ENCODE measurements at places on chromosomes 2 and 18.
A peak's percentile ranks its signal among the peaks of the same experiment; 100 is the strongest.

DNA sequence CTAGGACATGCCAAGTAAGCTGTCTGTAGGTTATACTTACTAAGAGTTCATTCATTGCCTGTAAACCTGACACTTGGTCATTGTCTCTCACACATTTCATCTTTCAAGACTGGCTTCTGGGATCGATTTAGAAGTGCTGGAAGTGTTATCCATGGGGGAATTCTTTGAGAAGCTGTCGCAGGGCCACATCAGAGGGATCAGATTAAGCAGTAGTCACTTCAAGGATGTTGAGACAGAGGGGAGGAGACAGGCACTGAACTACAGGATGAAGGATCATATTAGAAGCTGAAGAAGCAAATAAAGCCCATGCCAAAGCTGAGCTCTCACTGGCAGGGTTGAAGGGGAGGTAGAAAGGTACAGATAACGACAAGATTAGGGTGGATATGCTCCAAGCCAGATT is 49.0 kb downstream of the CDK15 start:
- no peak for DNase-seq

DNA sequence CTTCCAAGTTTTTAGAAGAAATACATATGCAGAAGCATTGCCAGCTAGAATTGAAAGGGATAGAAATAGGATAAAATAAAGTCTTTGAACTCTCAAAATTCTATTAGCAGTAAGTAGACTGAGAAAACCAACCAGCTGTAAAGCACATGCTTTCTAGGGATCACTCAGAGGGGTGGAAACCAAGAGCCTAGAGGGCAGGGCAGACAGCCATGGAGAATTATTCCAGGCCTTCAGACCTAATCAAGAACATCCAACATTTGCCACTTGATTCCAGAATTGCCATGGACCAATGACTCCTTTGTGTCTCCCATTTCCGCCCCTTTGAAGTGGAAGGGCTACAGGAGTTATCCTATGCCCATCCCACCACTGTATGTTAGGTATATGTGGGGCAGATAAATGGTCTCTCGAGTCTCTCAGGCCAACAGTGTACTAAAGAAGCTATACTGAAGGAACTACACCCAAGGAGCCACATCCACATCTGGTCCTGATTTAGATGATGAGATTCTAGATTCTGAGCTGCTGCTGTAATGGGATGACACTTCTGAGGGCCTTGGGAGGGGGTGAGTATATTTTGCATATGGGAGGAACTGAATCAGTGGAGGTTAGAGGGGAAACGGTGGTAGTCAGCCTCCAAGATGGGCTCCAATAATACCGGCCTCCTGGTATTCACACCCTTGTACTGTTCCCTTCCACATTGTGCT is 4.0 kb downstream of the FARSB start:
- no peak for DNase-seq

DNA sequence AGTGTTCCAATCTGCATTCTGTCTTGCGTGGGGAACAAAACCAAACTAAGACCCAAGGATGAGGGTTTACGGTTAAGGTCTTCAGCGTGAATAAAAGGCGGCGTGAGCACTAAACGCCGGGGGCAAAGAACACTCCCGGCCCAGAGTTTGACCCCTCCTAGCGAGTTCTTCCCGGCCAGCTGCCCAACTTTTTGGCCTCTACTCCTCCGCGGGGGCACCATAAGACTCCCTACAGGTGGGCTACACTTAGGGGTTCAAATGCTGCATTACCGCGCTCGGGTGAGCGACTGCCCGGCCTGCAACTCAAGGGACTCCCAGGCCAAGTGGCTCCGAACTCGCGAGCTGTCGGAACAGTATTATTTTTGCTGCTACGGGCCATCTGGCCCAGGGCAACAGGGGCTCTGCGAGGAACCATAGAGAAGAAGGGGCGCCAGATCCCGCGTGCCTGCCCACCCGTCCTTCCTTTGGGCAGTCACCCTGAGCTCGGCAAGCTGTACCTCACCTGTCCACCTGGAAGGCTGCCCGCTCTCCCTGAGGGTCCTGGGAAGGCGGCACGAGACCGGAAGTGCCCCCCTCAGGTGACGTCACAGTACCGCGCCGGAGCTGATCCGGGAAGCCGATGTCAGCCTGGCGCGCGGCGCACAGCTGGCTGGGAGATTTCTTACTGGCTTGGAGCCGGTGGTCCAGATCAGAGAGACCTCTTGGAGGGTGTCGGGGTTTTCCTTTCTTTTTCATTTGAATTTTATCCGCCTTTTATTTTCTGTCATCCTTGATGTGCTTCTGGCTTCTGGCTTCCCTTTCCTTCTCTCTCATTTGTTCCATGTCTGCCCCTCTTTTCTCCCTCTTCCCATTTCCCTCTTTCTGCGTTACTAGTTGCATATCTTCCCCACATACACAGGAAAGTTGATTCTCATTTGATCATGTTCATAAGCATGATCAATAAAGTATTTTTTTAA is at the start of gene LDAH:
TSS of gene LDAH (minus strand) at position 567 of the 956 bp plus-strand sequence. CDS start 21,638 bp downstream, outside the sequence.
- peak; percentile 95 for DNase-seq

- DNase-seq = no peak
These were observed 377.8 kb downstream of the LRATD1 start for GRCh38 chr2:15010346-15010745.

GRCh38 chr2:60321816-60322215 is 231.6 kb downstream of the BCL11A start:
- DNase-seq = no peak

GRCh38 chr2:173210270-173211196 is 134.9 kb downstream of the MAP3K20 start:
- peak; percentile 77 for DNase-seq

- no peak for DNase-seq
These were observed 16.1 kb downstream of the WNT10A start for GRCh38 chr2:218896501-218897393.

GRCh38 chr18:44830581-44830980 is 149.9 kb downstream of the SETBP1 start:
- DNase-seq = no peak

DNA sequence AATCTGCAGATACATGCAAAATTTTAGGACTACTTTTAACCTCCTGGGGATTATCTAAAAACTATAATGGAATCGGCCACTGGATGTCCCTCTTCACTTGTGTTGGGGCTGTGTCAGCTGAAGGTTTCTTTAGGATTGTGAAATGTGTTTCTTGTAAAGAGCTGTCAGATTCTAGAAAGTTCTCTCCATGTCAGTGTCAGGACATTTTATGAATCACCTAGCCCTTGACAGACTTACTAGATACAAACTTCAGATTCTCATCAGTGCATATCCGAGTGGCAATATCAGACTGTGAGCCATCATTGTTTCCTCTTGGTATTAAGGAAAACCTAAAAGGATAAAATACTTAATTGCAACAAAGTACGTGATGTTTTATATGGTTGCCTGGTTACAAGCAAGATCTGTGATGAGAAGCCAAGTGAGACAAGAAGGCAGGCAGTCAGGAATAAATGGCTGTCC is 107.3 kb downstream of the CPS1 start:
- peak; percentile 30 for DNase-seq

DNA sequence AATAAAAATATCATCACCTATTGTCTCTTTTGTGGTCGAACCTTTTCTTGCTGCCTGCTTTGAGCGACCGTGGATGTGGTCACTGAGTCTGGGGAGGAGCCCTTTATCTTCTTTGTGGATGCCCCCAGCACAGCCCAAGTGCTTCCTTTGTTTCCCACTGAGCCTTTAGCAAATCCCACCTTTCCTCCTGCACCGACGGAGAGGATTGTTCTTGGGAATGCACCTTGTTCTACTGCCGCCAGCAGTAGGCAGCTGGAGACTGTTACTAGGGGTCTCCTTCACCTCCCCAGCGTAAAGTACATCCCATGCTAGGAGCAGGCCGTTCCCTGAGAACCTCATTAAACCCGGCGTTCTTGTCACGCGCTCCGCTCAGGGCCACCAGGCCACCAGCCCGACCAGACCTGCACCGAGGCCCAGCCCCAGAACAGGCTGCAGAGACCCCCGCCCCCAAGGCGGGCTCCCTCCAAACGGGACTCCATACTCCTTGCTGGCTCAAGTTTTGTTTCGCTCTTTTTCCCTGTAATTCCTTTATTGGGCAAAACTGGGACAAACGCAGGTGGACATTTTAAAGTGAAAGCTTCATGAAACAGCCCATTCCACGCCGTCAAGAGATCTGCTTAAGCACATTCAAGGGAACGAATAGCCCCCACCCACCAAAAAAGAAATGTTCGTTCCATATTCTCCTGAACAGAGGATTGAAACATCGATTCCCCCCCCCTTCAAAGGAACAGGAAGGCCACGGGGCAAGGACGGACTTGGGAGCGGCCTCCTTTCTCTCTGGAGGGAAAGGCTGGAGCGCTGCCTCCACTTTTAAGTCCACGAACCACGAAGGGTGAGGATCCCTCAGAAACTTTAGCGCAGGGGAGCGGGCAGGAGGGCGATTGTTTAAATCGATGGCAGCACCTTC is 1.1 kb upstream of the MAT2A start:
- peak; percentile 68 for DNase-seq

- DNase-seq = no peak
These were observed 220.5 kb downstream of the PMAIP1 start for GRCh38 chr18:60120231-60120750.

GRCh38 chr2:192828175-192828574 is 633.4 kb upstream of the TMEFF2 start:
- DNase-seq = no peak

- DNase-seq = no peak
These were observed 362 bp upstream of the PSTPIP2 start for GRCh38 chr18:46072376-46072867.

GRCh38 chr2:23478933-23479683 is 94.1 kb downstream of the KLHL29 start:
- DNase-seq = no peak

GRCh38 chr2:225122007-225122406 is 79.7 kb upstream of the DOCK10 start:
- DNase-seq = no peak

DNA sequence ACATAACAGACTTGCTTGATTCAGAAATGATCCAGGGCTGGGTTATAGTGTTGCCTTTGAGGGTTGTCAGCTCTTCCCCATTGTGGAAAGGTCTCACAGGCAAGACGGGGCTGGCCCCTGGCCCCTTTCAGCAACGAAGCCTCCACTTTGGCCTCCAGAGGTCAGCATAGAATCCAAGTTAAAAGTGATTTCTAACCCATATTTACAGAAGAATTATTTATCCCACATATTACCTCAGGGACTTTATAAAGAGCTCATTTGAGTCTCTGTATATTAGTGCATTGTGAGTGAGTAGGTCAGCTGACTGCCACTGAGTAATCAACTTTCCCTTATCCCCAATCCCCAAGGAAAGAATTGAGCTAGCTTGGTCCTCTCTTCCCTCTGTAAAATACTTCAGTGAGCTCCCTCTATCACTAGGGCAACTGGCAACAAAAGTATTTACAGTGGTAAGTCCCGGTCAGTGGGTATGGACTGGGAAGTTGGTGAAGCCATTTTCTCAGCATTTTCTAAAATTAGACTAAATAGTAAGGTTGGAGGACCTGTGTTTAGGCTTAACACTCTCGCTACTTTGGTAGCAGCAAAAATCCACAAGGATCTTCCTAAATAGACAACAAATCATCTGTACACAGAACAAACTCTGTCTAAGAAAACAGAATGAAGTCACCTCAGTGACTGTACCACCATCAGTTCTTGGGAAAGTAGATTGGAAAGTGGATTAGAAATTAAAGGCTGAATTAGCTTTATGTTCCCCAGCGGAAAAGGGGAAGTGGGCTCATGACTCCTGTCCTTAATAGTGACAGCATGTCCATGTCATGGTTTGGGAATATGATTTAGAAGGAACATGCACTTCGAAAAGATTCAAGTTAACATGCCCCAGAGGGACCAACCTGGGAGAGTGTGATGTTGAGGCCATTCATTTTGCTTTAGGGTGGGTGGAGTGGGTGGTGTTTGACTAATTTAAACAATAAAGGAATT is 171.0 kb upstream of the SIX3 start:
- no peak for DNase-seq

DNA sequence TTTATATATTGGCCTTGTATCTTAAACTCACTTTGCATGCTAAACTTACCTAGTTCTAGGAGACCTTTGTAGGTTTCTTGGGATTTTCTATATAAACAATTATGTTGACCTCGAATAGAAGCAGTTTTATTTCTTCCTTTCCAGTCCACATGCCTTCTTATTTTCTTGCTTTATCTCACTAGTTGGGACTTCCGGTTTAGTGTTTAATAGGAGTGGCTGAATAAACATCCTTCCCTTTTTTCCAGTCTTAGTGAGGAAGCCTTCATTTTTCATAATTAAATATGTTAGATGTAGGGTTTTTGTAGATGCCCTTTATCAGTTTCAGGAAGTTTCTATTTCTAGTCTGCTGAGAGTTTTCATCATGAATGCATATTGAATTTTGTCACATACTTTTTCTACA is 347.3 kb upstream of the HNRNPA3 start:
- DNase-seq = no peak

GRCh38 chr2:50098242-50098641 is 933.7 kb downstream of the NRXN1 start:
- DNase-seq = no peak

DNA sequence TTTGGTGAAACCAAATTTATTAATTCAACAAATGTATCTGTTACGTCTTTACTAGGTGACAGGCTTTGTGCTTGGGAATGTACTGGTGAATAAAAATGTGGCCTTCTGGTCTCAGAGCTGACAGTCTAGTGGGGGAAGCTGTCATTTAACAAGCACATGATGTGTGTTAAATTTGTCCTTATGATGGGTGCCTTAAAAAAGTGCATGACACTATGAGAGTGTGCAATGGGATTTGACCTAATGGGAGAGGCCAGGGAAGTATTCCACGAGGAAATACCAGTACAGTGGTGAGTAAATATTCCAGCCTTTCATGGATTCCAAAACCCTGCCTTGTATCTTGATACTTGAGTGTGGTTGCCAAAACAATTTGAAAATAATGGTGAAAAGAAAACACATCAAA is 308.9 kb downstream of the PLCL1 start:
- no peak for DNase-seq

DNA sequence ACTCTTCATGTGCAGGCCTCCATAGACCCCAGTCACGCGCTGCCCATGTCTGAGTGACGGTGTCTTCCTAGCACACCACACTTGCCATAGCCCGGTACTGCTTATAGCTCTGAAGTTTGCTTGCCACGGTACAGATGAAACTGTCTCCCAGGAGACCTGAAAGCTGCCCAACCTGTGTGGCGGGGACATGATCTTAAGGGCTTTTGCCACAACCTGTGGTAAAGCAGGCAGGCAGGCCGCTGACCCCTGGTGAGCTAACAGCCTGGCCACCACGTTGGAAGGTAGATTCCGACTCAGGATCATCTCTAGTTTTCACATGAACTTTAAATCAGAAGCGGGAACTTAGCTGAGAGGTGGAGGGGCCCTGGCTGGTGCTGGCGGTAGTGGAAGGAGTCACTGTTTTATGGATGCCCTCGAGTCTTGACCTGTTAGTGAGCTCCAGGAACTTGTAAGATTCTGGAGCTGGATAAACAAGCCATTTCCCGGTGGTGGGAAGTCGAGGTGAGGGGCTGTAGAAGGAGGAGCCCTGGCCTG is 153.3 kb downstream of the ZNF236 start:
- no peak for DNase-seq

DNA sequence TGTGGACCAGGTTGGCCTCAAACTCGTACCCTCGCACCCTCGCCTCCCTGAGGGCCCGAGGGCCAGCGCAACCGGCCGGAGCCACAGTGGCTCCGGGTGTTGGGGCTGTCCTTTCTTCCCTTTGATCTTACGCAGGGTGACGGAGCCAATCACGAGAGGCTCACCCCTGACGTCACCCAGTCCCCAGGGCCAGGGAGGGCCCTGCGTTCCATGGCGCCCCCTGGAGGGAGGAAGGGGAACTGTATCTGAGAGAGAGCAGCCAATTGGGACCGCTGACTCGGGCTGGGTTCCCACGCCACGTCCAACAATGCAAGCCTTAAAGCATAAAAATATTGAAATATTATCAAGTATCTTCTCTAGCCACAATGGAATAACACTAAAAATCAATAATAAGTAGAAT is 432.8 kb upstream of the LRRTM4 start:
- DNase-seq = no peak

- no peak for DNase-seq
These were observed 228.3 kb downstream of the ZNF521 start for GRCh38 chr18:25123438-25124232.

All from left kidney (tissue), 8 donors.